ENCODE measurements at places on chromosomes 5 and 9.

- DNase-seq = no peak
Measured at GRCh38 chr5:61796773-61797172, 464.7 kb downstream of the ZSWIM6 start.

GRCh38 chr9:34123682-34124081, 2.8 kb downstream of the DCAF12 start:
- no peak for DNase-seq

- DNase-seq = no peak
Measured at GRCh38 chr5:58708456-58708855, 125.6 kb downstream of the RAB3C start.

GRCh38 chr5:154251529-154251928, 61.0 kb downstream of the GALNT10 start:
- DNase-seq = no peak

DNA sequence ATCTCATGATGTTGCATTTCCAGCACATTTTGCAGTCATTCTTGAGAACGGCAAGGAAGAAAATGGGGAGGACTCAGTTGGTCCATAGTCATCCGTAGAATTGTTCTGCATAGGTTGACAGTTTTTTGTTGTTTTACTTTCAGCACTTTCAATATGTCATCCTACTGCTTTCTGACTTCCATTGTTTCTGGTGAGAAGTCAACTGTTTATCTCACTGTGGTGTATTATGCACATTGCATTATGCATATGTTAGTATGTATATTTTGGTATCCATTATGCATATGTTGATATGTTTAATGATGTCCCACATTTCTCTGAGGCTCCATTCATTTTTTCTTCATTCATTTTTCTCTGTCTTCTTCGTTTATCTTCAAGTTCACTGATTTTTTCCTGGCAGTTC, 10.5 kb downstream of the ADAMTS16 start:
- DNase-seq = no peak

DNA sequence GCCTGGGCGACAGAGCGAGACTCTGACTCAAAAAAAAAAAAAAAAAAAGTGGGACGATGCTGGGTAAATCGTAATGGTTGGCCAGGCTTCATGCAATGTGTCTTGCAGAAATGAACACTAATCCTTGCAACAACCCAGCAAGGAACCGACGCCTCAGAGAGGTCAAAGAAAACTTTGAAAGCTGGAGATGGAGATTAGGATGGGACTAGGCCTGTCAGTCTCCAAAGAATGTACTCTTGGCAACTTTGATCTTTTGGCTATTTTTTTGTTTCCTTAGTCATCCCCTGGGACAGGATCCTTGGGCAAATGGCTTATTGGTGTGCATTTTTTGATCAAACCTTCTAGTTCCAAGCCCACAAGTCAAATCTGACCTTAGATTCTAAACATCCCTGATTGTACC, 10.6 kb upstream of the PWWP2A start:
- no peak for DNase-seq

- no peak for DNase-seq
Measured at GRCh38 chr9:91661451-91661850, 237.8 kb upstream of the NFIL3 start.

Data from left renal cortex interstitium (tissue), 4 donors.